ENCODE measurements at places on chromosomes 12 and 14.

DNA sequence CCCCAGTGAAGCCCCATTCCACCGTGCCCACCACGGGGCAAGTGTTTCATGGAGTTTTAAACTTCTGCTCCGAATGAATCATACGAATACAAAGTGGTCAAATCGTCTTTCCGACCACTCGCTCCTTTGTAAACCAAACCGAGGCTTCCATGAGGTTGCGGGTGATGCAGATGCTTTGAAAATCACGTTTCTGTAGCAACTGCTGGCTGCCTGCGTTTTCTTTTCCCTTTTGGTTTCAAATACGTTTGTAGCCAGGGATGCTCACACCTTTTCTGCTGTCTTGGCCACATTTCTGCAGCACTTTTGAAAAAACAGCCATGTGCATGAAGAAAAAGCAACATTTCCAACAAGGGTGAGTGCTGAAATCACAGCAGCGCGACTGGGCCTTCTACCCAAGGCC is 33.7 kb downstream of the RFLNA start:
- no peak for DNase-seq

- no peak for DNase-seq
These were observed 62.9 kb upstream of the METAP2 start for GRCh38 chr12:95411057-95411456.

DNA sequence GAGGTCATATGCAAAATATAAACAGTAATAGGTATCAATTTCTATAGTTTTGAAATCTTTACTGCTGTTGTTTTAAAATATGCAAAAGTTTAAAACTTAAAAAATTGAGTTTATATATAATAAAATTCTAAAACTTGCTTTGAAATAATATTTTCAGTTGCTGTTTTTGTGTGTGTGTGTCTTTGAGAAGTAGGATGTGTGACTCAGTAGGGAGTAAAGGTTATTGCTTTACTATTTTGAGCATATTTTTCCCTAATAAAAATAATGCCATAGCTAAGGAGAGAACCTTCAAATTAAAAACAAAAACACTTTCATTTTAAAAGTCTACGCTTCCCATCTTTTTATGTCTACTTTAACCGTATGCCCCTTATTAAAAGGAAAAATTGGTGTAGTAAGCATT is 238.1 kb downstream of the FBXL14 start:
- no peak for DNase-seq

- DNase-seq: no peak
These were observed 9.8 kb upstream of the MCRS1 start for GRCh38 chr12:49577589-49578315.

- DNase-seq: no peak
These were observed 947 bp upstream of the LRRC9 start for GRCh38 chr14:59918824-59919569.

- no peak for DNase-seq
These were observed 85.9 kb downstream of the ARMH4 start for GRCh38 chr14:58066115-58066514.

DNA sequence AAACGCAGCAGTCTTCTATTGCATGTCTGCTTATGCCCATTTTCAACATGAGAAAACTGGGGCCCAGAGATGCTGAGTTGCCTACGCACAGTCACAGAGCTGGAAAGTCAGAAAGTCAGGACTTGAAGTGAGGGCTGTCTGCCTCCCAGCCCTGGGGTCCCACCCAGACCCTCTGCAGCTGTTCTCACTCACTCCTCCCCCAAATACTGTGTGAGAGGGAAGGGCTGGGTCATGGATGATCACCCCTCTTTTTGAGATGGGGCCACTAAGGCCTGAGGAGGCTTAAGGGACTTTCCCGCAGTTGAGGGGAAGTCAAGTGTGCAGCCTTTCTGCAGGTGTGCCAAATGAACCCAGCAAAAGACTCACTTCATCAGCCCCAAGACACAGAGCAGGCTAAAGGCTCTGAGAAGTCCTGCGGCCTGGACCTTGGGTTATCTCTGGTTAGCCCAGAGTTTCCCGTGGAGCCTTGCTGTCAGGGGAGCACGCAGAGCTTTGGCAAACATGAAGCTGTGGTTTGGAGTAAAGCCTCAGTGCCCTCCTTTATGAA is 18.7 kb downstream of the DTX1 start:
- no peak for DNase-seq

- DNase-seq: no peak
These were observed 17.9 kb upstream of the DCAF5 start for GRCh38 chr14:69170839-69171238.

DNA sequence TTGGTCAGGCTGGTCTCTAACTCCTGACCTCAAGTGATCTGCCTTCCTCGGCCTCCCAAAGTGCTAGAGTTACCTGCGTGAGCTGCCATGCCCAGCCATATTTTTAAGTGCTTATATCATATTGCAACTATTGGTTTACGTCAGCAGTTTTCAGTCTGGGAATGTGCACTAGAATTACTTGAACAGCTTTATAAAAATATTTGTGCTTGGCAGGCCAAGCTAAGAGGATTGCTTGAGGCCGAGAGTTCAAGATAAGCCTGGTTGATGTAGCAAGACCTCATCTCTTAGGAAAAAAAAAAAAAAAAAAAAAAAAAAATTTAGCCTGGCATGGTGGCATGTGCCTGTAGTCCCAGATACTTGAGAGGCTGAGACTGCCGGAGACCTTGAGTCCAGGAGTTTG is 17.1 kb downstream of the KIAA0586 start:
- DNase-seq: no peak

- DNase-seq: no peak
These were observed 71.7 kb downstream of the CMAS start for GRCh38 chr12:22117563-22118237.

DNA sequence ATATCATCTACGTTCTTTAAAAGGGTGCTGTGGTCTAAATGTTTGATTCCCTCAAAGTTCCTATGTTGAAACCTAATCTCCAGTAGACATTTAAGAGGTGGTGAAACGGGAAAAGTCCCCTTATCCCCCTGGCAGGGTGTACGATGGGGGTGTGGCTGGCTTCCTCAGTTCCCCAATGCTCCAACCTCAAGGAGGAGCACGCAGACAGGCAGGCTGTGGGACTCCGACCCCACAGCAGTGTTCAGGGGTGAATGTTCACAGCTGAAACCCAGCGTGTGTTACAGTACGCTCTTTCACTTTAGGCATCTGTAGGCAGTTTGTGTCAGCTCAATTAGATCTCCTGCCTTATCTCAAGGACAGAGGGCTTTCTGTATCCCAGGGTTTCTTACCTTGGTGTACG is 73.2 kb downstream of the SEC23A start:
- no peak for DNase-seq

DNA sequence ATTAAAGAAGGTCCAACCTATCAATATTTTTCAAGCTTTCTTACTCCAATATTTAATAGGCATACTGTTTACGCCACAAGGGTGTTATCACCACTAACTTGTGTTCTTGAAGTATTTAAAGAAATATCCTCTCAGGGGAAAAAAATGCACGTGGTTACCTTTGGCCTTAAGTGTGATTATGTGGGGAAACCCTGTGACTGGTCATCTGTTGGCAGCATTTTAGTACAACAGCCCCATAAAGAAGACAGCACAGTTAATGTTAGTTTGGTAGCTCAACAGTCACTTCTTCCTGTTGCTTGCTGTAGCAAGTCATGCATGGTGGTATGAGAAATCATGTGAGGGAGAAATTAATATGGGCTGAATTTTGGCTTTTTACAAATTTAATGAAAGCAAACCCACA is 1021.5 kb upstream of the TMEM132C start:
- DNase-seq: no peak

DNA sequence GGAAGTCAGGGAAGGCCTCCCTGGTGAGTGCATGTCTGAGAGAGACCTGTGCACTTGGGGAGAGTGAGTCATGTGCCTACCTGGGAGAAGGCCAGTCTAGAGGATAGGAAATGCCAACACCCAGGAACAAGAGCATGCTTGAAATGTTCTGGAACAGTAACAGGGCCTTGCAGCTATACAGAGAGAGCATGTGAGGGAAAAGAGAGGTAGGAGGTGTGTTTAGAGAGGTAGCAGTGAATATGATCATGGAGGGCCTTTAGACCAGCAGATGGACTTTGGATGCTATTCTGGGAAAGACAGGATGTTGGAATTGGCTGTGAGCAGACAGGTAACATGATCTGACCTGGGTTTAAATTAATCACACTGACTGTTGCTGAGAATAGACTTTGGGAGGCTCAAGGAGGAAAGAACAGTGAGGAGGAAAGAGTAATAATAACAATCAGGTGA is 1143.6 kb downstream of the FLRT2 start:
- no peak for DNase-seq

DNA sequence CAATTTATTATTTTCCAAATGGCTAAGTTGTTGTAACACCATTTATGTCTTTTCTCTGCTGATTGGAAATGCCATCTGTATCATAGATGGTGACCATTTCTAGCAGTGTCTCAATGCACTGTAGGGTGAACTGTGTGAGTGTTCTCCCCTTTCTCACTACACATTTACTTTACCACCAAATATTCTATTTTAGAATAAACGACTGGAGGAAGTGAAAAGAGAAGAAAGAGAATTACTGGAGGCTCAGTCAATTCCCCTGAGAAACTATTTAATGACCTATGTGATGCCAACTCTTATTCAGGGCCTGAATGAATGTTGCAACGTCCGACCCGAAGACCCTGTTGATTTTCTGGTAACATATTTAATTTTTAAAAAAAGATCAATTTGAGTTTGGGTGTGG is 15.5 kb upstream of the PAPOLA start:
- DNase-seq: no peak

DNA sequence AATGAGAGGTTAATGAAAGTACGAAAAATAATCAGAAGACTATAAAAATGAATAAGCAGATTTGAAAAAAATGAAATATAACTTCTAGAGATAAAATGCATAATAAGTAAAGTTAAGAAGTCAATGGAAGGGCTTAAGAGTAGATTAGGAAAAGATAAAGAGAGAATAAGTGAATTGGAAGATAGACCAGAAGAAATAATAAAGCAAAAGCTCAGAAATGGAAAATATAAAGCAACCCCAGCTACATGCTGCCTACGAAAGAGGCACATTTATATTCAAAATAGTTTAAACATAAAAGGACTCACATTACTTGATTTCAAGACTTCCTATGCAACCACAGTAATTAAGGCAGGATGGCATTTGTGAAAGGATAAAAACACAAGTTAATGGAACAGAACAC is 19.9 kb downstream of the ZNF605 start:
- DNase-seq: no peak

DNA sequence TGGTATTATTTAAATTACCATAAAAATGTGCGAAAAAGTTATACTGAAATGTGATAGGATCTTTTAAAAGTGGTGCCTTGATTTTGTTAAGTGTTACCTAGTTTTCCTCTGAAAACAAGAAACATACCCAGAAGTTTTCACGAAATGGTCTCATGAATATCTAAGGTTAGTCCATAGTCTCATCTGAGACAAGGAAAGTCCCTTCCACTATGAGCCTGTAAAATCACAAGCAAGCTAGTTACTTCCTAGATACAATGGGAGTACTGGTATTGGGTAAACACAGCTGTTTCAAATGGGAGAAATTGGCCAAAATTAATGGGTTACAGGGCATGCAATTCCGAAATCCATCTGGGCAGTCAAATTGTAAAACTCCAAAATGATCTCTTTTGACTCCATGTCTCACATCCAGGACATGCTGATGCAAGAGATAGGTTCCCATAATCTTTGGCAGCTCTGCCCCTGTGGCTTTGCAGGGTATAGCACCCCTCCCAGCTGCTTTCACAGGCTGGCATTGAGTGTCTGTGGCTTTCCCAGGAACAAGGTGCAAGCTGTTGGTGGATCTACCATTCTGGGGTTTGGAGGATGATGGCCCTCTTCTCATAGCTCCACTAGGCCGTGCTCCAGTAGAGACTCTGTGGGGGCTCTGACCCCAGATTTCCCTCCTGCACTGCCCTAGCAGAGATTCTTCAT is 271.4 kb downstream of the NAV3 start:
- DNase-seq: no peak

GRCh38 chr12:76562130-76562529 is 2.6 kb upstream of the OSBPL8 start:
- DNase-seq: no peak

All from amygdala (tissue), 56 donors.